Hippocampal formation (tissue), 2 donors: ENCODE measurements at places on chromosomes 6 and 20.

DNA sequence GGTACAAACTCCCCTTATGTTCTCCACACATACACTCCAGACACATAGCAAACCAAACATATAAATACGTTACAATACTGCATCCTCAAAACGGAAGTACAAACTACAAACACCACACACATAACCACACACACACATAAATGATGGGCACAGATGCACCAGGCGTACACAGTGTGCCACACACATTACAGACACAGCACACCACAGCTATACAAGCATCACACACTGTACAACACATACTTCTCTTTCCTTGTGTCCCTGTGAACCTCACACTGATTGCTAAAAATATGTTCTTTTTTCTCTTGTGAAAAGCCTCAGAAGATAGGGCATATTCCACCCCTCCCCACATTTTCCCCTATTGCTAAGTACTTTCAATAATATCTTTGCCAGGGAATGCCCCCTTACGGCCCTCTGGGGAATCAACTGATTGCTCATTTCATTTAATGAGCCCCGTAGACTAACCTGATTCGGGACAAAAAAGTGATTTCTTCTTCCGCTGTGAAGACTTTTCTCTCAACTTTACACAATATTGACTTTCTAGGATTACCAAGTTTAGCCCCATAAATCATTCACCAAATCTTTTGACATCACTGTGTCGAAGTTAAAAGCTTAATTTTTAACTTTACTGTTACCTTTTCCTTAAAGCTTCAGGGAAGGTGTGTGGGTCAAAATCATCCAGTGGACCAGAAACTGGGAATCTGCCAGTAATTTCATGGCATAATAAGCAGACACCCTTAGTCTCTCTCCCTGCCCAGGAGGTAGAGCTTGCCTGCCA is at the start of gene SLC17A1:
SLC17A1 (minus strand) TSS at position 521 of the 775 bp plus-strand sequence. CDS start 1,495 bp downstream, outside the sequence.
- no peak for DNase-seq

GRCh38 chr20:23039136-23039875 is 4.2 kb downstream of the SSTR4 start:
- DNase-seq: no peak

DNA sequence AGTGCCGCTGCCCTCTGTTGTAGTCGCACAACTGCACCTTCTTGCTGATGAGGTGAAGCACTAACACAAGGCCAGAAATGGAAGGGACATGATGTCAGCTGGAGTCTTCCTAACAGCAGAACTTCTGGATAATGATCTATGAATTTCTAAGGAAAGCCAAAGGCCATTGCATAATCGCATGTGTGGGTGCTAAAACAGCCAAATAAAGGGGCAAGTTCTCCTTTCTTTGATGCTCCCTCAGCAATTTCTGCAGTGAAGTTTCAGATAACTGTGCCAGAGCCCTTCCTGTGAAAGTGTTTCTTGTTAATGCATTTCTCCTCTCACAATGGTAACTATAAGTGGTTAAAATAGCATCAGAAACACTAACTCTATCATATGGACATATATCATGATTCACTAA is 8.0 kb upstream of the F13A1 start:
- DNase-seq: no peak

DNA sequence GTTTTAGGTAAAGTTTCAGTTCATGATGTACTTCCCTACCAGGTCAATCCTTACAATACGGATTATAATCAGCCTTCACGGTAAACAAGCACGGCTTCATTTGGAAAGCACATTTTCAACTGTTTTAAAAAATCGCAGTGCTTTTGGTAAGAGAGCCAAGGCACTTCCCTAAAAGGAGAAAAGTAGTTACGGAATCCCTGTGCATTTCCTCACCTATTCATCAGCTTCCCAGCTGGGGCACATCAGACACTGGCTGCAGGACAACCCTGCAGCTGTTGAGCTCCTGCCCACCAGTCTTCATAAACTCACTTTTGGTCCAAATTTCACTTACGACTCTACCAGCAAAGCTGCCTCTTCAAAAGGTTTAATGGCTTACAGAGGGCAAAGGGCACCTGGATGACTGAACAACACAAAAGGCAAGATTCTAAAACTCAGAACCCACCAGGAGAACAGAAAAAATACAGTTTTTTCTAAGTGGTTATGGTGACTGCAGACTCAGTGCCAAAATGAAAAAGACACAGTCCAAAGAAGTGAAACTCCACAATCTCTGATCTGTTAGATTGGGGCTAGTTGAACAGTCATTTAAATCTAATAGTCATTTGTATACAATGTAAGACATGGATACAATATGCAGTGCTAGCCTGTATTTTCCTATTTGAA is 7.5 kb downstream of the SNX5 start:
- DNase-seq: no peak

GRCh38 chr20:52311209-52311794 is 119.7 kb upstream of the ZFP64 start:
- no peak for DNase-seq

DNA sequence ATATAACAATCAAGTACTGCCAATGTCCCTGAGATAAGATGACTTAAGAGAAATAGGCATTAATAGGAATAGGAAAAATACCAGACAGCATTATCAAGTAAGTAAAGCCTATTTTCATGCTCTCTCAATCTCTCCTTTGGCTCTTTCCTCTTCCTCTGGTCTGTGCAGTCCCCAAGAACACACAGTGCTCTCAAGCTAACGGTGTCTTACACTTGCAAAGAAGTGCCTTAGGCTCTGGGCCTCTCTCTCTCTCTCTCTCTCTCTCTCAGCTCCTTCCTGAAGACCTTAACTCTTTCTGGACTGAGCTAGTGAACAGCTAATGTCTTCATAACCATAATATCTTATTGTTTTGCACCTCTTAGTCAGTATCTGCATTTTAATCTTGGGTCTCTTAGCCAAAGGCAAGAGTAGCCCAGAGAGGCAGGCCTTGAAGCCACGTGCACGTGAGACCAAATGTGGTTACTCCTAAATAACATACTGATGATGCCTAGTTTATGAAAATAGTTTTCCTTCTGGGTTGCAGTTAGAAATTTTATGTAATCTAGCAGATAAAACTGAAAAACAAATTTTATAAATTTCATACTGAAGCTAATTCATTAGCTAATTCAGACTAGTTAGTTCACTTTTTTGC is 70.8 kb downstream of the TPD52L1 start:
- no peak for DNase-seq

DNA sequence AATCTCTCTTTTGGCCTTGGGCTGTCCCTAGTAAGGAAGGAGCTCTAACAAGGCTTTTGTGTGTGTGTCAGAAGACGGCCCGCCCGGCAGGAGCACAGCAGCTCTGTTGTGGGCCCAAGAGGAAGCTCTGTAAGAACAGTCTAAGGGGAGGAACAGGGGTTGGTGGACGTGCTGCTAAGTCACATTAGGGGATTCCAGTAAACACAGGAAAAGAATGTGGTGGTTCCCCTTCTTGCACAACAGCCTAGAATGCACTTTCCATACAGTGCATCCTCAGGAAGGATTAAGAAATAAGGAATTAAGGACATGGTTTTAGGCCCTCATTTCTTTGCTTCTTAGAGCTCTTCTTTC is 114.5 kb downstream of the RNF144B start:
- peak; percentile 12 for DNase-seq

GRCh38 chr6:166932116-166932515 is 24.2 kb downstream of the RNASET2 start:
- DNase-seq: no peak

GRCh38 chr20:48177058-48177457 is 391.8 kb upstream of the SULF2 start:
- DNase-seq: no peak

DNA sequence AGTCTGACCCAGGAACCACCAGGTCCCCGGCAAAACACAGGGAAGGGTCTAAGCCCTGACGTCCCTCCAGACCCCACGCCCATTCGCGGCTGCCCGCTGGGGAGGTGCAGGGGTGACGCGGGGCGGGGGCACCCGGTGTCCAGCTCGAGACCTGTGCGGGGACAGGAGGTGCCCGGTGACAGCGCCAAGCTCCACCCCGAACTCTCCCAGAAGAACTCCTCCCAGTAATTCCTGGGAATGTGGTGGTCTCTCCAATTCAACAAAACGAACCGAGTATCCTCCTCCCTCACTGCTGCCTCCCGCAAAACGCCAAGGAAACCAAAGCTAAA is 164.1 kb upstream of the PDE10A start:
- no peak for DNase-seq

GRCh38 chr6:28589957-28590349 is 64.3 kb downstream of the GPX5 start:
- no peak for DNase-seq
